ENCODE measurements at places on chromosomes 6 and 20.

DNA sequence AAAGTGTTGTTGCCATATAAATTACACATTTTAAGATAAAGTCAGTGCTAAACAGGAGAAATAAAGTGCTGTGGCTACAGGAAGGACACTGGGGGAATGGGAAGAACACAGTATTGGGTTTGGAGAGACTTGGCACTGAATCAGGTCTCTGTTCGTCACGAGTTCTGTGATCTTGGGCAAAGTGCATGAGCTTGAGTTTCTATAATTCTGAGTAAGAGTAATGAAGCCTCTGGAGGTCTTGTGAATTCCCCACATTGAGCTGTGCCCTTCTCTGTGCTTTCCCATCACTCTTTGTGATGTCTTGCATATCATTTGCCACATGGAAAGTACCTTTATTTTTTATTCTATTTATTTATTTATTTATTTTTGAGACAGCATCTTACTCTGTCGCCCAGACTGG lies 16.8 kb upstream of the EEF1A1 start:
- no peak for DNase-seq

- DNase-seq, result no peak
Measured at GRCh38 chr6:158439255-158439654, 120.6 kb upstream of the TMEM181 start.

GRCh38 chr6:114446342-114446741 lies 103.5 kb upstream of the HS3ST5 start:
- DNase-seq, result no peak

DNA sequence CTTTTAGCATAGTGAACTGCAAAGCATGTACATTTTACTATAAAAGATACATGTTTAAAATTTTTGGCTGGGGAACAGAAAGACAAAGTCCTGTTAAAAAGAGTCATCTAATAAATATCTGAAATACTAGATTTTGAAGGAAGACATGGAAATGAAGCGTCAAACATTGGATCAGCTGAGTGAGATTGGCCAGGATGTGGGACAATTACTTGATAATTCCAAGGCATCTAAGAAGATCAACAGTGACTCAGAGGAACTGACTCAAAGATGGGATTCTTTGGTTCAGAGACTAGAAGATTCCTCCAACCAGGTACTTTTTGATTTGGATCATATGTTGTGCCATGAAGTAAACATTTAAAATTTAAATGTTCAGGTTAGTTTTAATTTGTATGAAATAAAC lies 162.3 kb downstream of the UTRN start:
- no peak for DNase-seq

- no peak for DNase-seq
Measured at GRCh38 chr6:47292944-47293343, 16.8 kb downstream of the TNFRSF21 start.

DNA sequence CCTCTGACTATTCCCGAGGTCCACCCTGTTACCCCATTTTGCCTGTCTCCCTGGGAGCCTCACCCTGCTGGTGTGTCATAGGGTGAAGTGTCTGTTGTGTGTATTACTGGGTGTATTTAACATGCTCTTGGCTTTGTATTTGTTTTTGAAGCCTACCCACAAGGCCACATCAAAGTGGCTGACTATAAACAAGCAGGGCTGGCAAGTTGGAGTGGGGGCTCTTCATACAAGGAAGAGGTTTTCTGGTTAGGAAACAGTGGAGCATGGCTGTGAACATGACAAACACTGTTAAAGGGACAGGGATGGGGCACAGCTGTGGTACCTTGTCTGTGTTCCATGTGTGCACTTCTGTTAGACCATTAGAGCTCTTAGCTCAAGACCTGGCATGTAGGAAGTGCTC lies 26.3 kb downstream of the HECA start:
- no peak for DNase-seq

GRCh38 chr20:59723108-59723500 lies 118.8 kb downstream of the PHACTR3 start:
- DNase-seq, result no peak

DNA sequence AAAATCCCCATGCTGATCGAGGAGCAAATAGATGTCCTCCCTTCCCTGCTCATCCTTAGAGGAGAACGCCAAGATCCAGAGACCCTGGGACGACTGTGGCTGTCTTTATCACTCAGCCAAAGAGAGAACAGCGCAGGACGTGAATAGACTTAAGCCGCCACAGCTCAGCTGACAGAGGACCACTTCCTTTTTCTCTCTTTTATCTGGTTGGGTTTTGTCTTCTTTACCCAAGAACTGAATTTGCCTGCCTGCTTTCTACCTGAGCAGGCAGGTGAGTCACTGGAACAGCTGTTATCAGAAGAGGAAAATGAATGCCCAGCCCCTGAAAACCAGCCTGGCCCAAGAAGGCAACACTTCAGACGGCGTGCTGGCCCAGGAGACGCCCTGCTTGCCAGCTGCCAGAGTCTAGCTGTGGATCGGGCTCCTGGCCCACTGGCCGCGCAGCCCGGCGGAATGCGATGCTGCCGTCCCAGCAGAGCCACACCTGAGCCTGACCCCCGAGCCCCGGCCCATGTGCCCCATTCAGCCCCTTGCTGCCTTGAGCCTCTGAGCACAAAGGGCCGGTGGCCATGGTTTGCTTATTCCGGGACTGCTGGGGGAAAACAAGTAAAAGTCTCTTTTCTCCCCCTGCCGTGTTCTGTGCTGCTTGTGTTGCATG lies 82.1 kb downstream of the TCP11 start:
- DNase-seq, result no peak

DNA sequence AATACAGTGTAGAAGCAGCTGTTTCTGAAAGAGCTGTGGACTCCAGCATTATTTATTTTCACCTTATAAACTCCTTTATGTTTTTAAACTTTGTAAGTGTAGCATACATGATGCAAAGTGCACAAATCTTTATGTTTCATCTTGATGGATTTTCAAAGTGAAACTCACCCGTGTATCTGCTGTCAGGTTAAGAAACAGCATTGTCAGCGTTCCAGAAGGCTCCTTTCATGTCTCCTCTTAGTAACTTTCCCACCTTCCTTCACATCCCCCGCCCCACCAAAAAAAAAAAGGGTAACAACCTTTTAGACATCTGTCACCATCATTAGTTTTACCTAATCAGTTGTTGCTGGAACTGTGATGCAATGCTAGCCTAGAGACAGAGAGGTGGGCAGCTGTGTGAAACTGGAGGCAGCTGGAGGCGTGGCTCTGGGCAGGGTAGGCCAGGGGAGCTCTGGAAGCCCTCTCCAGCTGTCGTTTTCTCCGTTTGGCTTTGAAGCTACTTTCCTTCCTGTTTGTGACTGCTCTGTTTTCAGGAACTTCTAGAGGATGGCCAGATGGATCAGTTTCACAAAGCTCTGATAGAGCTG lies 7.2 kb downstream of the ACTR5 start:
- no peak for DNase-seq

- DNase-seq, result no peak
Measured at GRCh38 chr20:17158701-17159100, 68.1 kb upstream of the PCSK2 start.

DNA sequence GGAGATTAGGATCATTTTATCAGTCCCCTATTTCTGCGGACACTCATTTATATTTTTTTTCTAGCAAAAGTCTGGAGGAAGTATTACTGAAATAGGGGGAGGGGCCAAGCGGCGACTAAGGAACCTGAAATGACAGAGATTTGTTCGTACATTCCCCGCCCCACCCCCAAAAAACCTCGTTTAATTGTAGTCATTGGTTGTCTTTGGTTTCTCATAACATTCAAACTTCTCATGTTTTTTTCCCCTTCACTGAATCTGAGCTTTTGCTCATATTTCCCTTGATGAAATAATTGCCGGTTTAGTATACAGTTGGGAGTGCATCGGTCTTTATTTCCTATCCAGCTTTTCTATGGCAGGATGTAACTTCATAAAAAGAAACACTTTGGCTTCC lies 768 bp upstream of the FYN start:
- no peak for DNase-seq

DNA sequence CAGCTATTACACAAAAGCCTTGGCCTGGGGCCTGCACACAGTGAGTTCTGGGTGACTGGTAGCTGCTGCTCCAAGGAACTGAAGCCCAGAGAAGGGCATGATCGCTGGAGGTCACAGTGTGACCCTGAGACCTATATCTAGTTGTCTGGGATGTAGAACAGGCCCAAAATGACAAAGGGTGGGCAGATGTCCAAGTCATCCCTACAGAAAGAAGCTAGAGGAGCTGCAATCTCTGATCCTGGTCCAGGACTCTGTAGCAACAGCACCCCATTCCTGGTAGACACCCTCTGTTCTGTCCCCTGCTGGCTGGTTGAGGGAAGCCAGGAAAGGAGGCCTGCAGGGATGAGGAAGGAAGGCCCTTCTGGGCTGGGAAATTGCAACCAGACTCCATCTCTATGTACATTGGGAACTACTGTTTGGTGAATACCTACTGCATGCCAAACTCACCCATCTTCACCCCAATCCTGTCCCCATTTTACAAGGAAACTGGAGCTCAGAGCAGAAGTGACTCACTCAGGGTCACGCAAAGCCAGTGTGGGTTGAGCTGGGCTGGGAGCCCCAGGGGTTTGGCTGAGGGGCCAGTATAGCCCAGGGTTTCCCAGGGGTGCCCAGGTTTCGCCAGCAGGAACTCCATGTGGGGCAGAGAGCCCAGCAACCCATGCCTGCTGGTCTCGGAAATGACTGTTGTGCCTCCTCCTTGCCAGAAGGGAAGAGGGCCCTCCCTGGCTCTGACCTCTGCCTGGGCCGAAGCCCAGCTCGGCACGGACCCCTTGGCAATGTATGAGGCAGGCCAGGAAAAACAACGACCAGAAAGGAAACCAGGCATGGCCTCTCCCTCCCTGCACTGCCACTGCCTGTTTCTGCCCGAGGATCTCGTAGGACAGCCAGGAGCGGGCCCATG lies 44.9 kb upstream of the TLDC2 start:
- peak; percentile 23 for DNase-seq

DNA sequence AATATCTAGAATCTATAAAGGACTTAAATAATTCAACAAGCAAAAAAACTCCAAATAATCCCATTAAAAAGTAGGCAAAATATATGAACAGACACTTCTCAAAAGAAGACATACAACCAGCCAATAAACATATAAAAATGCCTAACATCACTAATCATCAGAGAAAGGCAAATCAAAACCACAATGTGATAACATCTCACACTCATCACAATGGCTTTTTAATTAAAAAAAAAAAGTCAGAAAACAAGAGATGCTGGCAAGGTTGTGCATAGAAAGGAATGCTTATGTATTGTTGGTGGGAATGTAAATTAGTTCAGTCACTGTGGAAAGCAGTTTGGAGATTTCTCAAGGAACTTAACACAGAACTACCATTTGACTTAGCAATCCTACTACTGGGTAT lies 979.6 kb upstream of the MAP3K7 start:
- DNase-seq, result no peak

GRCh38 chr6:2854396-2854982 lies 12.8 kb upstream of the SERPINB1 start:
- DNase-seq, result no peak

- no peak for DNase-seq
Measured at GRCh38 chr6:20402092-20402341, 338 bp downstream of the E2F3 start.

DNA sequence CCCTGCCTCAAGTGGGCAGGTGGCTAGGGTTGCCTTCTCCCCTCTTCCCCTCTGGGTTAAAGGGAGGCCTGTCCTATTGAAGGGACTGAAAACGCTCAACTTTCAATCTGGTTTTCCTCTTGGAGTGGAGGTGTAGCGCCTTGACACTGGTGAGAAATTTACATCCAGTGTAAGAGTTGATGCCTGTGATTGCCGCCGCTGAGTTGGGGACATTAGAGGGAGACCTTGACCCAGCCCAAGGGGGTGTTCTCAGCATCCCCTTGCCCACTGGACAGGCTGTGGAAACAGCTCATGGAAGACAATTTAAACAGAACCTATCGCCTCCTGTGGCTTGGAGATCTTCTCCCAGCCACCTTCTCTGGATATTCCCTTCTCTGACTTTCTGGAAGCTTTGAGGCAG lies 61.6 kb downstream of the SLC24A3 start:
- DNase-seq, result no peak

DNA sequence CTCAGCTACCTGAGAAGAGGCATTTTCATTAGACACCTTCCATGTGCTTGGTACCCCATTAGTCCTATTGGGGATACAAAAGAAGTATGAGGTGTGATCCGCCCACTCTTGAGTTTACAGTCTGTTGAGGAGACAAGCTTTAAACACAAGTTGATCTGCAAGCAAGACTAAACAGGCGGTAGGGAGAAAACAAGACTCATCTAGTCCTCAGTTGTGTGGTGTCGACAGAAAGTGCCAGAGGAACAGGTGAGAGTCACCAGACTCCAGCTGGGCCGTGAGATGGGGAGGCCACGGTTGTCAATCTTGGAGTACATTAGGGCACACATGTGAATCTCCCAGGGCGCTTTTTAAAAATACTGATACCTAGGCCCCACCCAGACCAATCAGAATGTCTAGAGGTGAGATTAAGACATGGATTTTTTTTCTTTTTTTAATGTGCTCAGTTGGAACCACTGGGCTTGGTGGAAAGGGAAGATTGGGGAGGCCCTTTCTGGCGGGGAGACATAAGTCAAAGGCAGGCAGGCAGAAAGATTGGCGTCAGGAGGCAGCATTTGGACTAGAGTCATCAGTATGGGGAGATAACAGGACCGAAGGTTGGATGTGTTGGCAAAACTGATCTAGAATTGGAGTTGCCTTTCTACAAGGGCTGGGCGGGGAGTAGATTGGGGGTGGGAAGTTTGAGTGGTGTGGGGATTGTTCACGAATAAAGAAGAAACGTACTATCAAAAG lies 10.4 kb downstream of the E2F3 start:
- DNase-seq, result no peak
